ENCODE measurements at places on chromosomes 5 and 9.

GRCh38 chr5:106639488-106639887, 1031.2 kb downstream of the EFNA5 start:
- DNase-seq: no peak

GRCh38 chr5:158715592-158715991, 384.1 kb downstream of the EBF1 start:
- DNase-seq: no peak

DNA sequence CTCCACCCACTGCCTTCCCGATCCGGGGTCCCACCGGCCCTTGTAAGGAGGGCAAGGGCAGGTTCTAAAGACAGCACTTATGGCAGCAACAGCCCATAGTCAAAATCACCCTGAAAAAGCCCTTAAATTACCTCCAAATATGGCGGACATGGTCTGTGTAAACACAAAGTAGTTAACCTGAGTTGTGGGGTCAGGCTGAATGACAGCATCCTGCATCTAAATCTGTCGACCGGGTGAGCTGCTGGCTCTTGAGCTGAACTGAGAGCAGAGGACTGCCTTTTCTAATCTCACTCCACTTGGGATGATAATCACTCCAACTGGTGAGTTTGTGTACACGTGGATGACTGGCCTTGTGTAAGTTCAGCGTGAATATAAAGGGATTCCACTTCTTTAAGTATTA, 249.6 kb downstream of the DENND1A start:
- no peak for DNase-seq

- no peak for DNase-seq
Observed at GRCh38 chr5:25160891-25161290, 516.1 kb upstream of the CDH10 start.

DNA sequence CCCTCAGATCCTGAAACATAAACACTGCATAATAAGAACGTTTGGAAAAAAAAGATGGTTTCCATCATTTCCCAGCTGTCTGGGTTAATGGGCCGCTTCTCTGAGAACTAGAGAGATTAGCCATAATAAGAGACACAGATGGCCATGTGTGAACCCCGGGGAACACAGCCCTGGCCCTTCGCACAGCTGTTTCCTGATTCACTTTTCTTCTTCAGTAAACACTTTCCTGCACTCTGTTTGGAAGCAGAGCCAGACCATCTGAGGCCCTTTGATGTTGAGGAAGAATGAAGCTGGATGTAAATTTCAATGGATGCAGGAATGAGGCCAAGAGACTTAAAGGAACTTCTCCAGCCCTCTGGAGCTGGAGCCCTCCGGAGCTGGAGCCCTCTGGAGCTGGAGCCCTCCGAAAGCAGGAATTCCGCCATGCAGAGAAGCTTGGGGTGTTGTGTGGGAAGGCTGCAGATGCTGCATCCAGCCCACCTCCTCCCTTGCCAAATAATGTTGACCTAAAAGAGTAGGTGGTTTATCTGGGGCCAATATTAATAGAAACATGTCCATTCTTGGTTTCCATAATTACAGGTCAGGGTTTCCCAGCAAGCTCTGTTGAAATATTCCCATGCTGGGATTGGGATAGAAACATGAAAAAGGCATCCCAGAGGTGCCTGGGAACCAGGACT, 218.9 kb downstream of the NXNL2 start:
- DNase-seq: no peak

GRCh38 chr5:168434746-168435321, 51.4 kb upstream of the RARS1 start:
- no peak for DNase-seq

DNA sequence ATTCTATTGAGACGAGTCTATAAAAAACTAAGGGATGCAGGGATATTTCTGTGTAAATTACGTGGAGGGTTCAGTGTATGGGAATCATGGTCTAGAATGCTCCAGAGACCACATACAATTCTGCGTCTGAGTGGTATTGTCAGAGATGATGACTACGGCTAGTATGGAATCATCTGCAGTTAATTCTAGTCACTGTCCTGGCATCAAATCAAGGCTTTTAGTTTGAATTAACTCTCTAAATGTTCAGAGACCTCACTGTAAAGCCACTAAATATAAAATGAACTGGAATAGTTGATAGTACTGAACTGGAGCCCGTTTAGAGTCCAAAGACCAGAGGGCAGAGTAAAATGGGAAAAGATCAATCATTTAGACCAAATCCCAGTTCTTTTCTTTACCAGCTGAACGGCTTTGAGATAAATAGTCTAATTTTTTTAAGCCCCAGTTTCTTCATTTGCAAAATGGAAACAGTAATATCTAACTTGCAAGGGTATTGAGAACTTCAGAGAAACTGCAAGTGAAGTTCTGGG, 599.8 kb downstream of the EBF1 start:
- no peak for DNase-seq

DNA sequence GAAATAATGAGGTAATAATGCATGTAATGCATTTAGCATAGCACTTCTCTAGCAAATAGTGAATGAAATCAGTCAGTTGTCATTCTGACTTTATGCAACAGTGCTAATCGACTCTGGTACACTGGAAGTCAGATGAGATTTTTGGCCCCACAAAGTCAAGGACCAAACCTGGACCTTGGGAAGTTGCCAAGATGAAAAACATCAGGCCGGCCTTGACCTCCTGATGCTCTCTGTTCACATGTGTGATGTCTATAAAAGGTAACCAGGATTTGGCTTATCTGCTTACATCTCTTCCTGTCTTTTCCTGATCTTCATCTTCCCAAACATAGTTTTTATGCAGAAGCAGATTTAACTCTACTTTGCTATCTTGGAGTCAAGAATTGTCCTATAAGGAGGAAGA, 39.5 kb downstream of the SLC22A5 start:
- no peak for DNase-seq

DNA sequence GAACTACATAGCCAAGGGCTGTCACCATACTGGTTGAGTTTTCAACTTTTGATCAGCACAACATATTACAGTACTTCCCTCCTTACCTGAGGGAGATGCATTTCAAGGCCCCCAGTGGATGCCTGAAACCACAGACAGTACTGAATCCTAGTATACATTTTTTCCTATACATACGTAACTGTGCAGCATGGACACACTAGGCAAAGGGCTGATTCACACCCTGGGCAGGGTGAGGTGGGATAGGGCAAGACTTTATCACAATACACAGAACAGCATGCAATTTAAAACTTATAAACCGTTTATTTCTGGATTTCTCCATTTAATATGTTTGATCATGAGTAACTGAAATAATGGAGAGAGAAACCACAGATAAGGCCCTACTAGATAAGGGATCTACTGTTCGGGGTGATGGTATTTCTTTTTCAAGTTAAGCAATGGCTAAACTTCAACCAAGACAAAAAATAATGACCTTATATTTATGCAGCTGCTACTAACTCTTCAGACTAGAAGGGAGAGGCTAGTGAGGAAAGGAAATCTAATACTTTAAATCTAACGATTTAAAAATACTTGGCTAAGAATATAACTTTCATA, 186.9 kb upstream of the GNA14 start:
- DNase-seq: no peak

DNA sequence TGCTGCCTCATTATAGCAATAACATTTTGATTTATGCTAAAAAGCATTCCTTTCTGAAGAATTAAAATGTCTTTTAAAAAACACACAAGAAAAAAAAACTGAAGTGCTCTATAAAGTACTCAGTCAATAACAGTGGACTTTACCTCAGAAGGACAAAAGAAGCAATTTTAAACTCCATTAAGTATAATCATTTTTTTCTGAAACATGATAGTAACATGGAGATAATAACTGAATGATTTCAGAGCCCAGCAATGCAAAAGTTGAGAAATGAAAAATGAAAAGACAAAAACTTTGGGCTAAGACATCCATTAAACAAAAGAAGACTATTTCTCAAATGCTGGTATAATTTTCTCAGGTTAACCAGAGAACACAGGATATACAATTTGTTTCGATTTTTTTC, 78.7 kb downstream of the RFX3 start:
- no peak for DNase-seq

GRCh38 chr5:171355302-171355724, 32.3 kb upstream of the NPM1 start:
- no peak for DNase-seq

- no peak for DNase-seq
Observed at GRCh38 chr5:2901511-2901910, 150.0 kb upstream of the IRX2 start.

- no peak for DNase-seq
Observed at GRCh38 chr9:133826289-133827085, 88.3 kb upstream of the SARDH start.

GRCh38 chr9:100011062-100011681, 87.6 kb downstream of the ERP44 start:
- DNase-seq: no peak

DNA sequence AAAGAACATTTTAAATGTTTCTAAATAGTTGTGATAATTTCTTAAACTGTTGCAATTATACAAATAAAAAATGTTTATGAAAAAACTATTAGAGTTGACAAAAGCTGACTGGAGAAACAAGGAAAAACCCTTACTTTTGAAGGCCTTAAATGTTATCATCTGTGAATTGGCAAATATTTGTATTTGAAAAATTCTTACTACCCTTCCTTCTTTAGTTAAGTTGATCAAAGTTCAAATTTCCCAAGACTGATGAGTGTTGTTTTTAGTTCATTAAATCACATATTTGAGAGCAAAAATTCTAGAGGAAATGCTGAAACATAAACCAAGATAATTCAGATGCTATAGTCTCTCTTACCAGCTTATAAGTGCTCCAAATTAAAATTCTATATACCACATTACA, 2.6 kb upstream of the SLC35D2 start:
- DNase-seq: no peak

DNA sequence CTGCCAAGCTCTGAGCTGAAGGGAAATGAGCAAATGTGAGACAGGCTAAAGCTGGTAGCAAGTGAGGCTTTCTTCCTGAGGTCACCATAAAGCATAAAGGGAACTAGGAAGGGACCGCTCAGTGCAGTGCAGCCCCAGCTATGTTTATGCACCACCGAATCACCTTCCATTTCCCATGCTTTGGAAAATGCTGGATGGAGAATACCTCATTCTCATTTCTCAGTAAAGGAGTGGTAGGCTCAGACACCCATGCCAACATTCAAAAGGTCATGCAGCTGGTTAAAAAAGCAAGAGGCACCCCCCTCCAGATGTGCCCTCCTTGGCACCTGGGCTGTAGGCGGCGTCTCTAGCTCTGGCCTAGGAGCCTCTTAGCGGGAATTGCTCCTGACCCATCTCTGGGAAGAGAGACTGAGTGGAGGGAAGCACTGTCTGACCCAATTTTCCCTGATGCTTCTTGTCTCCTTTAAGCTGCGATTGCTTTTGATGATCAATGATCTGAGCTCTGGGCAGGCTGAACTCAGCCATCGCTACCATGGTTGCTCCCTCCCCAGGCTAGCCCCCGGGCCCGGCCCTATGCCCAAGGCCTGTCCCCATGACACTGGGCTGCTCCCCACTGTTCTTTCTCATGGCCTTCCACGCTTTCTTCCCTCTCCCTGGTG, 58.7 kb downstream of the ZNF354C start:
- no peak for DNase-seq

DNA sequence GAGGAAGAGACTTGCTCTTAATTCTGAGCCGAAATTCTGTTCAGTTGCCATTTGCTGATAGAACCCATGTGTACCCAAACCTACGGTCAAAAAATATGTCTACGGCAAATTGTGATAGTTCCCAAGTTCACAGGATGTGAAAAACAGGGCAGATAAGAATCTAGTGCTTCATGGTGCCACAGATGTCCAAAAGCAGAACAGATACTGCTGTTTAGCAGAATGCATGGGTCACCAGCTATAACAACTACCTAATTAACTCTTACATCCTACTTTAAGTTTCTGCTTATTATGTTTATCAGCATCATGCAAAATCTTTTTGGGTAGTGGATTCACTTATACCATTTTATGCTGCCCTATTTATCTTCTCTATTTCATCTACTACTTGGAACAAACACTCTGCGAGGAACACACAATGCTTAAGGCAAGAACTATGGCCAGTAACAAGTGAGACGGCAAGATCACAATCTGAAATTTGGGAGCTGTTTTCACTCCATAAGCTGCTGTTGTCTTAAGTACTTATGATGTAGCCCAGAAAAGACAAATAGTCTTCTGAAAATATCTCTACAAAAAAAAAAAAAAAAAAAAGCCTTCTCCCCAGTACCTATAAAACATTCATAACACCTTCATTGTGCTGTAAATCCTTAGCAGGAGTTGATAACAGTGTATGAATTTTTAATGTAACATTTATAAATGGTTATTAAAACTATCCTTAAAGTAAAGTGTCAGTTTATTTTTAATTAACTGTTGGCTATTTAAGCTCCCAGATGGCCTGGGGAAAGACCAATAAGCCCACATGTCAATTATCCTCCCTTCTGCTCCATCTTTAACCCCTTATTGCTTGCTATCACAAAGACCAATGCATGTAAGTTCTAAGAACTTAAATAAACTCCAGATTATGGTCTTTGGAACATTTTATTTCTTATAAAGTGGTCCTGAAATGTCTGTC, 232.3 kb downstream of the TLR4 start:
- no peak for DNase-seq

- no peak for DNase-seq
Observed at GRCh38 chr5:73939557-73939956, 313.6 kb downstream of the ARHGEF28 start.

DNA sequence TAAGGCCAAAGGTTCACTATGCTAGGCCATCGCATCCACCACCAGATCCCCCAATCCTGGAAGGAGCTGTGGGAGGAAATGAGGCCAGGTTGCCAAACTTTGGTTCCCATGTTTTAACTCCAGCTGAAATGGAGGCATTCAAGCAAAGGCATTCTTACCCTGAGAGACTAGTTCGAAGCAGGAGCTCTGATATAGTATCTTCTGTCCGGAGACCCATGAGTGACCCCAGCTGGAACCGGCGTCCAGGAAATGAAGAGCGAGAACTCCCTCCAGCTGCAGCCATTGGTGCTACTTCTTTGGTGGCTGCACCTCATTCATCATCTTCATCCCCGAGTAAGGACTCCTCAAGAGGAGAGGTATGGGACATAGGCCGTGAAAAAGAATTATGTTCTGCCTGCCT, 75.6 kb downstream of the GAPVD1 start:
- DNase-seq: no peak

DNA sequence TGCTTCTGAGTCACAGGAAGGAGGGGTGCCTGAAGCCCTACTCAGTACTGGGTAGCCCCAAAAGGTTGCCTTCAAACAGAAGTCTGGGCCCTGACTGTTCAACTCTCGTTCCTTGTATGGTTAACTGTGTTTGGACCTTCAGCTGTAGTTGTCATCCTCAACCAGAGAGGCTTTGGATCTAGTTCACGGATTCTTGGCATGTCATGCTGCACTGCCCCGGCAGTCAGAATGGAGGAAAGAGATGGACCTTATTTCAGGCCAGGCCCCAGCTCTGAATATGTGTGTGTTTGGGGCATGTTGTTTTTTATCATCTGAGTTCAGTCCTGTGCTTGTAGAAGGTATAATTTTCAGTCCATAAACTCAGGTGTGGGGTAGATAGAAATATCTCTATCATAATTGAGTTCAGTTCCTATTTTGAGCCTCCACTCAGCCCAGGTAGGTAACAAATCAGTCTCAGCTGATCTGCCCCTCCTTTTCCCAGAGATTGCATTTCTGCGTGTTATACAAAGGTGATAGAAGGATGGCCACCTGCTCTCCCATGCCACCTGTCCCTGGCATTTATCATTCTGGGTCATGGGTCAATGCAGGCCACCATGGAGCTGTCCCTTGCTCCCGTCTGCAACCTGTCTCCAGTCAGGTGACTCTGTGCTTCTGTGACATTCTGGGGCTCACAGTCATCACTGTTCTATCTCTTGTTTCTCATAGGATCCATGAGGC, 127.5 kb upstream of the CPEB4 start:
- DNase-seq: no peak

GRCh38 chr5:37043693-37044092, 167.1 kb downstream of the NIPBL start:
- DNase-seq: no peak

Measured in stimulated activated CD8-positive, alpha-beta memory T cell treated with anti-CD3 and anti-CD28 coated beads, Interleukin-15, amount 100 ng/mL, for 48 hours (primary cell).